Activated naive CD4-positive, alpha-beta T cell treated with anti-CD3 and anti-CD28 coated beads, Interleukin-2, amount 50 U/mL, for 72 hours (primary cell): ENCODE measurements at places on chromosomes 4 and X.

DNA sequence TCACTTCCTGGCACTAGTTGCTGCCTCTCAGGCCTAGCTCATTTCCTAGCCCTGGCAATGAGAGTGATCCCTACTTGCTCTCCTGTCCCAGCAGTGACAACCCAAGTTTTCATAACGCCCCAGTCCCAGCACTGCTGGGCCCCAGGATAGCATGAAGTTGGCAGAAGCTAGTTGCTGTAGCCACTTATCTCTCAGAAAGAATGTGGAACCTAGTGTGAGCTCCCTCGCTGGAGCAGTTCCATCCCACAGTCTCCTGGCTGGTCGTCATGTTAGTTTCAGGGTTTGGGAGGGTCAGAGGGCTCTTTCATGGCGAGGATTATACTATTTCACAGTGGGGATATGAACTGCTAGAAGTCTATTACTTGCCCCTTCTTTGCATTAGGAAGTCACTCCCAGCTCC lies 5.1 kb downstream of the PF4 start:
- no peak for DNase-seq

GRCh38 chrX:3307881-3308280 lies 38.6 kb downstream of the MXRA5 start:
- no peak for DNase-seq

DNA sequence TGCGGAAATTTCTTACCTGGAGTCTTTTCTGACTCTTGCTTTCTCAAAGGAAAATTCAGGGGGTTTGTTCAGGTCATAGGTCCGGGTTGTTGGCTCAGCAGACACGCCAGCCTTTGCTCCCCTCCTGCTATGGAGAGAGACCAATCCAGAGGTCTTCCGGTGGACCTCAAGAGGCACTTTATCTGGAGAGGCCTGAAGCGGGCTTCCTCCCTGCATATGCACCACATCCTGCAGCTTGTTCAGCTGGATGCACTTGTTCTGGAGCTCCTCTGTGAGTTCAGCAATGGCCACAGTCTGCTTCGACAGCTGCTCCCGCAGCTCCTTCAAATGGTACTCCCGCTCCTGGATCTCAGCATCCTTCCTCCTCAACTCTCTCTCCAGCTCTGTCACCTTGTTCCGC lies 10.5 kb downstream of the PRKG2 start:
- no peak for DNase-seq

GRCh38 chrX:106894392-106894909 lies 8.7 kb downstream of the RIPPLY1 start:
- DNase-seq, result no peak

DNA sequence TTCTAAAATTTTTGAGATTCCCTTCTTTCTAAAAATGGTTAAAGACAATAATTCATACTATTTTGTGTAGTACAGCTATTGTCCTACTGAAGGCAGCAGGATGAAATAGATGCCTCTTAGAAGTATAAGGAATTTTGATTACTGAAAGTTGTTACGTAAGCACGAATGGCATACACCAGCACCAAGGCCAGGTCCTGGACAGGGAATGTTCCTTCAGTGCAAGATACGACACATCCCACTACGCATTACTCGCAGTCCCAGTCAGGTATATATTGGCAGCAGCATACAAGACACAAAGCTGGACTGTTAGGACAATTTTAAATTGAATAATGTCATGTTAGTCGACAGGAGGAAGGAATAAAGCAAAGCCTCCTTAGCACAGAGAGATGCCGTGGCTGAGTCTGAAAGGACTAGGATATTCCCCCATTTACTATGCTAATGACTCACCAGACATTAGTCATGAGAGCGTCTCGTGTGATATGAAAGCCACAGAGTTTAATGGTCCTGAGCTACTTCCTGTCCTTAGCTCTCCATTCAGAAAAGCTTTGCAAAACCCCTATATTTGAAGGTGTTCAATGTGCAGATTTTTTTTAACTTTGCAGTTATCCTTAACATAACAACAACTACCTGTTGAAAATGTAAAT lies 504.3 kb downstream of the FAM133A start:
- DNase-seq, result no peak

DNA sequence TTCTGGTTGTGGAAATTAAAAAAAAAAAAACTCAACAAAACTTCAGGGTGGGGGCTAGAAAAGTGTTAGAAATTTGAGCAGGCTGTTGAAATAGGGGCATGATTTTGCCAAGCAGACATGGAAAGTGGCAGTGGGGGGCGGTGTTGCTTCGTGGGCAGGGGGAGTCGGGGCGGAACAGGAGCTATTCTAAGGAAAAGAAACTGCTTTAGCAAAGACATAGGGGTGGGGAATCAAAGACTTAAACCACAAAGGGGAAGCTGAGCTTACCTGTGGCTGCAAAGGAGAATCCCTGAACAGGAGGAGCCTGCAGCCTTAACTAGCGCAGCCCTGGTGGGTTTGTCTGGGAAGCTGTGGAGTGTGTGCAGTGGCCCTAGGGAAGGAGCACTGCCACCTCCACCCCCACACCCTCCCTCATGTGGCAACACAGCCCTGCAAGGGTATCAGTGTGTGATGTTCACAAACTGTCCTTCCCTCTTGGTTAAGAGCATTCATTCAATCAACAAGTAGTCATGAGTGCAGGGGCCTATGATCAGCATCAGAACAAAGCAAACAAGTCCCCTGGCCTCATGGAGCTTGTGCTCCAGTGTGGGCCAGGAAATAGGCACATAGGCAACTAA lies 20.5 kb downstream of the SEL1L3 start:
- DNase-seq, result no peak

DNA sequence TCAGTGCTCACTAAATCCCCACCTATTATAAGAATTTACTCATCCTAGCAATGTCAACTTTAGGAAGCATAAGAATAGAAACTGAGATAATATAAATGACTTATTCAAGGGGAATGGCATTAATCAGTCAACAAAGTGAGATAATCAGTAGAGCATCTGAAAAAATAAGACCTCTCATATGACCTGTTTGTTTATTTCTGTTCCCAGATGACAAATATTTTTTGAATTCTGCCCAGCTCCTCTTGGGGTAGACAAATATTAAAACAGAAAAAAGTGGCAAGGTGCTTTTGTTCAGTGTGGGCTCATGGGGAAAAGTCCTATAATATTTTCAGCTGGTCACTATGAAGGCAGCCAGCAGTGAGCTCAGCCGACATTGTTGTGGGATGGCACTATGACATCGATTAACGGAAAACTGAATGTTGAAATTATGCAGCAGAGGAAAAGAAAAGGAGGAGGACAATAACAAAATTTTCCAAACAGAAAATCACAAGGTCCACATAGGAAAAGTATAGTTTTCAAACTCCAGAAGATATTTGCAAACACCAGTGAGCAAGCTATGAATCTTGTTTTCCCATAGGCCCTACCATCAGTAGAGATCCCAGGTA lies 109.6 kb downstream of the ANXA3 start:
- no peak for DNase-seq
